ENCODE measurements at places on chromosomes 7 and 10.
A peak's percentile ranks its signal among the peaks of the same experiment; 100 is the strongest.

DNA sequence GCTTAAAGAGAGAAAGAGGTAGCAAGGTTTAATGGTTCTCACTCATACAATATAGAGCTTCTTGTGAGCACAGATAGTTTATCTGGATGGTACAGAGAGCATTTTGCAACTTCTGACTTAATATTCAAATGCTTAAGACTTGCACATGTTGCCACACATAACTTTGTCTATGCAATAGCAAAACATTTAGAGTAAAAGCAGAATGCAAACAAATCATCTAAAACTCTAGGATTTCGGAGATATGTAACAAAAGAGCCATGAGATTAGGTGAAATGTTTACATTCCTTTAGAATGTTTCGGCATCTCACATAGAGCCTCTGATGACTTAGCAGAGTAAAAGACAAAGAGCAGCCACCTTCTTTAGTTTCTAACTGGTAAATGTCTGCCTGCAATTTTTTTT is 717.1 kb upstream of the LRRN3 start:
- DNase-seq = no peak
- H3K4me3 ChIP-seq = no peak overlapping the region
- H3K27me3 ChIP-seq = no peaks in the 10 kb centered on the region

- no peak overlapping the region for H3K27ac ChIP-seq
- DNase-seq = no peak
- no peaks in the 10 kb centered on the region for H3K4me1 ChIP-seq
- no peak overlapping the region for H3K4me3 ChIP-seq
- H3K27me3 ChIP-seq = no peaks in the 10 kb centered on the region
Observed at GRCh38 chr7:107878636-107879035, 12.3 kb upstream of the DLD start.

DNA sequence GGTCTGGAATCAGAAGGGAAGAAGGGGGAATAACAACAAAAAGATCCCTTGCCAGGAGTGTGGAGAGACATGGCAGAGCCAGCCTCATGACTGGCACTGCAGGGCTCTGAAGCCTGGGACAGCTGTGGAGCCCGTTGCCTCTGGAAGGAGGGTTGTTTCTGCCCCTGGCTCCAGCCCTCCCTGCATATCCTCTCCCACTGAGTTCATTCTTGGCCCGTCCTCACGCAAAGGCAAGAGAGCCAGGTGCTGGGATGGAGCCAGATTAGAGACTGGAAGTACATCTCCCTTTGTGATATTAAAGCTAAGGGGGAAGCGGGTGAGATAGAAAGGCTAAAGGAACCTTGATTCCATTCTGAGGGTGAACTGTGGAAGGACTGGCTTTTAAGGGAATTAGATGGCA is 141.5 kb upstream of the NPVF start:
- no peak overlapping the region for H3K27ac ChIP-seq
- no peaks in the 10 kb centered on the region for H3K27me3 ChIP-seq
- H3K36me3 ChIP-seq = no peaks in the 10 kb centered on the region
- H3K4me1 ChIP-seq = peaks cover 10% of the 10 kb centered on the region
- no peak overlapping the region for H3K4me3 ChIP-seq

GRCh38 chr10:21065621-21066248 is 168.6 kb upstream of the NEBL start:
- H3K4me1 ChIP-seq = no peaks in the 10 kb centered on the region
- H3K27me3 ChIP-seq = no peaks in the 10 kb centered on the region
- DNase-seq = no peak
- H3K27ac ChIP-seq = no peak overlapping the region

DNA sequence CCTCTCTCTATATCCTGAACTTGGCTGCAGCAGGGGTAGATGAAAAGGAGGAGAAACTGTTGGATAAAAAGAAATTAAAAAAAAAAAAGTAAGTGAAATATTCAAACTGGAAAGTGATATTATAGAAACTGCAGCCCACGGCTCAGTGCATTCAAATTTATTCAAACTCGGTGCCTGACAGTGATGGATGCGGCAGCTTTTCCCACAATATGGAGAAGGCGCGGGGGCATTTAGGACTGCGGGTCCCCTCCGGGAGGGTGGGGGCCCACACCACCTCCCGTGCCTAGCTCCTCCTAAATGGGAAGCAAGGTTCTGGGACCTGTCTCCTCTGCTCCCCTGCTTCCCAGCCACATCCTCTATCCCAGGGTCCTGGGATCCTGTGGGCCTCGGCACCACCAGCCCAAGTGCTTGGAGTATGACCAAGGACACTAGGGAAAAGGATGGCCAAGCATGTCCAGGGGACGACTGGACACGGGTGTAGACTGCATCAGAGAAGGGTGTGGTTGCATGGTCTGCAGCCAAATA is 82.4 kb downstream of the HIF1AN start:
- no peak overlapping the region for H3K27ac ChIP-seq
- no peaks in the 10 kb centered on the region for H3K36me3 ChIP-seq
- H3K27me3 ChIP-seq = peaks cover 63% of the 10 kb centered on the region
- no peak for DNase-seq
- H3K4me3 ChIP-seq = no peak overlapping the region
- H3K4me1 ChIP-seq = no peaks in the 10 kb centered on the region

GRCh38 chr7:42493436-42494198 is 256.6 kb upstream of the GLI3 start:
- peak overlapping the region; percentile 47 for H3K4me3 ChIP-seq
- H3K27me3 ChIP-seq = no peaks in the 10 kb centered on the region
- DNase-seq = peak; percentile 80
- peaks cover 18% of the 10 kb centered on the region for H3K4me1 ChIP-seq
- no peaks in the 10 kb centered on the region for H3K36me3 ChIP-seq

GRCh38 chr10:13696071-13696470 is 109.3 kb downstream of the PRPF18 start:
- no peak for DNase-seq
- no peaks in the 10 kb centered on the region for H3K4me1 ChIP-seq
- no peaks in the 10 kb centered on the region for H3K27me3 ChIP-seq
- H3K36me3 ChIP-seq = peaks cover 74% of the 10 kb centered on the region

- no peak overlapping the region for H3K4me3 ChIP-seq
- peaks cover 26% of the 10 kb centered on the region for H3K4me1 ChIP-seq
- no peak for DNase-seq
- H3K36me3 ChIP-seq = peaks cover 25% of the 10 kb centered on the region
- no peak overlapping the region for H3K27ac ChIP-seq
Observed at GRCh38 chr10:102597131-102597991, 46.9 kb upstream of the TRIM8 start.

DNA sequence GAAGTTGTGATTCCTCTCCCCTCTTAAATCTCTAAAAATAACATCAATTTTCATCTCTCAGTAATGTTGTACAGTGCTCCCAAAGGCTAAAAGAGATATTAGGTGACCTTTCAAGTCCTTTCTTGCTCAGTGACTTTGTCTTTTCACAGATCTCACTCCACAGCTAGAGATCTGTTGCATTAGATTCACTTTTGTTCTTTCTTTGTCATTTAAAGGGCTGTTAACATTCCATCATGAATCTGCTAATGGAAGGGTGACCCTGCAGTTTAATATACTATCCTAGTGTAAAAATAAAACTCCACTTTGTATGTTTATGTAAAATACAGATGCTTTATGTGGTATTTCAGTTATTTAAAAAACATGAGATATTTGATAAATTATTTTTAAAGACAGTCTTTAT is 30.5 kb downstream of the GNAI1 start:
- no peak overlapping the region for H3K4me3 ChIP-seq
- H3K27me3 ChIP-seq = no peaks in the 10 kb centered on the region
- H3K36me3 ChIP-seq = no peaks in the 10 kb centered on the region
- no peak overlapping the region for H3K27ac ChIP-seq
- DNase-seq = no peak

GRCh38 chr7:150400788-150401423 is 21.8 kb downstream of the ZNF775 start:
- no peak overlapping the region for H3K27ac ChIP-seq
- no peaks in the 10 kb centered on the region for H3K27me3 ChIP-seq
- H3K4me3 ChIP-seq = no peak overlapping the region
- peaks cover 12% of the 10 kb centered on the region for H3K4me1 ChIP-seq
- peaks cover 3% of the 10 kb centered on the region for H3K36me3 ChIP-seq

- no peak for DNase-seq
- H3K4me3 ChIP-seq = no peak overlapping the region
- no peaks in the 10 kb centered on the region for H3K27me3 ChIP-seq
- H3K4me1 ChIP-seq = no peaks in the 10 kb centered on the region
- no peaks in the 10 kb centered on the region for H3K36me3 ChIP-seq
Observed at GRCh38 chr7:85748861-85749260, 562.0 kb upstream of the SEMA3D start.

GRCh38 chr10:132322586-132323048 is 9.4 kb upstream of the LRRC27 start:
- H3K27me3 ChIP-seq = no peaks in the 10 kb centered on the region
- H3K4me3 ChIP-seq = no peak overlapping the region
- no peak overlapping the region for H3K27ac ChIP-seq
- peaks cover 8% of the 10 kb centered on the region for H3K36me3 ChIP-seq
- DNase-seq = peak; percentile 53

DNA sequence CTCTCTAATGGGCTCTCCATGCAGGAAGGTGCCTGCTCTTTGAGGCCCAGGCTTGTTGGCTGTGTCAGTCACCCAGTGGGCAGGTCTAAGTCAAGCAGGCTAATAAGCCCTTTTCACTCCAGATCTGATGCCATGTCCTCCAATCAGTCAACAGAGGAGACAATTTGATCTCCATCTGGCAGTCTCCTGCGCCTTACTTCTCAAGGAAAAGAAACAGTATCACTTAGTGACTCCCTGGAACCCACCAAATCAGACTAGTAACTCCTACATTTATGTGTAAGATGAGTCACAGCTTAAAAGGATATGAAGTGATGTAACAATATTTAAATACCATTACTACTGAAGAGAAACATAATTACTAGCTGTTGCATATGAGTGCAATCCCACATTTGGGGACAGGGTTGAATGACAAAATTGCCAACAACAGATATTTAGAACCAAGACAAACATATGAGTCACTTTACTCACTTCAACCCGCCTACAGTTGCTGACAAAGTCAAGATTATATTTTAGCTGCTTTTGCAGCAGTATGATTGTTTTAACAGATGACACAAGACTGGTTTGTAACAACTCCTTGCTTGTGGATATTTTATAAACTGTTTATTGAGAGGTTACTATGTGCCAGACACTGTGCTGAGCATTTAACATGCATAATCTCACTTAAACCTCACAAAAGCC is 72.1 kb downstream of the USP6NL start:
- no peak for DNase-seq
- no peaks in the 10 kb centered on the region for H3K36me3 ChIP-seq
- no peaks in the 10 kb centered on the region for H3K27me3 ChIP-seq
- no peaks in the 10 kb centered on the region for H3K4me1 ChIP-seq

DNA sequence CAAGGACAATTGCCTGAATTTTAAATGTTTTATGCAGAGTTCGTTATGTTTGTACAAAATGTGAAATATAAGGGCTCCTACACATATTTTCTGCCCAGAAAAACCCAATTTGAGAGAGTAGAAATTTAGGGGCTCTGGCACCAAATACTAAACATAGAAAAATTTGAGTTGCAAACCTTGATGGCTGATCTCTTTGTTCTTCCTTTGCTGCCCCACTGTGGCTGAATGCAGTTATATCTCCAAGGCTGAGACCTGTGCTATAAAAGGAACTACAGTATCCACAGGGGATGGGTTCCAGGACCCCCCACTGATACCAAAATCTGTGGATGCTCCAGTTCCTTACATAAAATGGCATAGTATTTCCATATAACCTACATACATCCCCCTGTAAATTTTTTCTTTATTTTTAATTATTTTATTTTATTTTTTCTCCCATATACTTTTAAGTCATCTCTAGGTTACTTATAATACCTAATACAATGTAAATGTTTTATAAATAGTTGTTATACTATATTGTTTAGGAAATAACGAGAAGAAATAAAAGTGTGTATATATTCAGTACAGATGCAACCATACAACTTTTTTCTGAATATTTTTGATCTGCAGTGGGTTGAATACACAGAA is 22.5 kb downstream of the CFAP43 start:
- DNase-seq = no peak
- H3K4me3 ChIP-seq = no peak overlapping the region
- H3K27me3 ChIP-seq = peaks cover 12% of the 10 kb centered on the region
- H3K36me3 ChIP-seq = no peaks in the 10 kb centered on the region
- H3K27ac ChIP-seq = no peak overlapping the region

- no peak overlapping the region for H3K27ac ChIP-seq
- peaks cover 5% of the 10 kb centered on the region for H3K4me1 ChIP-seq
- H3K4me3 ChIP-seq = no peak overlapping the region
Observed at GRCh38 chr7:4789194-4790077, 14.0 kb downstream of the AP5Z1 start.

GRCh38 chr7:74656441-74656836 is 1.1 kb upstream of the GTF2I start:
- H3K36me3 ChIP-seq = no peaks in the 10 kb centered on the region
- no peaks in the 10 kb centered on the region for H3K27me3 ChIP-seq
- peak overlapping the region; percentile 98 for H3K4me3 ChIP-seq

DNA sequence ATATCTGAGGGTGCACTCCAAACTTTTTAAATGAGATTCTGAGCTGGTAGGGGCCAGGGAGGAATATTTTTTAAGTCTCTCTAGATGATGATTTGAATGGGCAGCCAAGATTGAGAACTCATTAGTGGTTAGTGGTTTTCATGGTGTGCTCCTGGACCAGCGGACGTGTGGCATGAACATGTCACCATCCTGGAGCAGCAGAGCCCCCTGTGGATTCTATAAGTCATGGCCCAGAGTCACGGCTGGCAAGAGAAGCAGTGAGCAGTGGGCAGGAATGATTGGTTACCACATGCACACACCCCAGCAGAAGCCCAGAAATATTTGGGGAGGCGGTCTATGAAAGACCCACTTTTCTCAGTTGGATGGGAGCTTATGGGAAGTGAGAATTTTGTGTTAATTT is 21.2 kb upstream of the UCN3 start:
- no peak overlapping the region for H3K27ac ChIP-seq
- H3K4me3 ChIP-seq = no peak overlapping the region
- no peaks in the 10 kb centered on the region for H3K4me1 ChIP-seq
- no peaks in the 10 kb centered on the region for H3K27me3 ChIP-seq
- DNase-seq = no peak

GRCh38 chr7:24728503-24729364 is 28.5 kb downstream of the GSDME start:
- DNase-seq = peak; percentile 61
- H3K27me3 ChIP-seq = no peaks in the 10 kb centered on the region
- no peak overlapping the region for H3K4me3 ChIP-seq
- H3K36me3 ChIP-seq = no peaks in the 10 kb centered on the region
- H3K4me1 ChIP-seq = no peaks in the 10 kb centered on the region

DNA sequence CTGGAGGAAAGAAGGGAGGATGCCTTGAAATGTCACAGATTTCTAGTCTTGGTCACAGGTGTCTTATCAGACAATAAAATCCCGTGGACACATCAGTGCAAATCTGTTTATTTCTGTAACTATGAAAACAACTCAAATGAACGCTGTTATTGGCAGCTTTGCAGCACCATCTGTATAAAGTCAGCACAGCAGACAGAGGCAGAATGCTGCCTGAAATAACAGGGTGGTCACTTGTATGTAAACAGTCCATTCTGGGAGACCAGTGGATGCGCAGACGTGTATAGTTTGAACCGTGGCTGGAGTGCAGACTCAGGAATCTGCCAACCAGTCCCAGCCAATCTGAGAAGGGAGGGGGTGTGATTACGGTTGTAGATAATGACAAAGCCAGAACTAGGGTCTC is 54.8 kb downstream of the SEC23IP start:
- peaks cover 25% of the 10 kb centered on the region for H3K36me3 ChIP-seq

- H3K27ac ChIP-seq = no peak overlapping the region
- no peak for DNase-seq
- no peaks in the 10 kb centered on the region for H3K27me3 ChIP-seq
Observed at GRCh38 chr7:41287559-41288335, 415.1 kb downstream of the INHBA start.
